ENCODE measurements at places on chromosomes 11 and 22. TPM values are rescaled to one million over a fixed set of nuclear protein-coding genes. Genes with fewer than 3 reads are reported as not detected.

The OR52E6 gene
- not detected for total RNA-seq

The TUB gene
- total RNA-seq: 0.70 TPM

The HOATZ gene
- not detected for total RNA-seq

The TRIM51 gene
- not detected for total RNA-seq

The PDGFD gene
- 0.15 TPM for total RNA-seq

The HPX gene
- total RNA-seq: not detected

The PARVG gene
- not detected for total RNA-seq

The TRAF6 gene
- 6.8 TPM for total RNA-seq

The ART1 gene
- total RNA-seq: not detected
